ENCODE measurements at places on chromosomes 7 and 10.

DNA sequence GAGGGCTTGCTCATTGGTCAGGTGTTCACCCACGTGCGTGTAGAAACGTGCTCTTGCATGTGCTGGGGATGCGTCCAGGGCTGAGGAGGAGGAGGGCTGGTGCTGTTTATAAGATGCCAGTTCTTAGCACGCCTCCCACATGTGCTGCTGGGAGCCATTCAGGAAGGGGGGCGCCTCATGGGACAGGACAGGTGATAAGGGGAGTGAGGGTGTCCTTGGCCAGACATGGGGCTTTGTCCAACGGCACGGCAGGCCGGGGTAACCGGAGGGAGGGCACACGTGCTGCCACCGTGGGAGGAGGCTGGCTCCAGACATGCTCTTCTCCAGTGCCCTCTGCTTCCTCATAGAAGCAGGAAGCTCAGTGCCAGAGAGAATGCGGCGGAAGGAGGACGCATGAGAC, 150.0 kb downstream of the ZMYND11 start:
- no peak for DNase-seq

DNA sequence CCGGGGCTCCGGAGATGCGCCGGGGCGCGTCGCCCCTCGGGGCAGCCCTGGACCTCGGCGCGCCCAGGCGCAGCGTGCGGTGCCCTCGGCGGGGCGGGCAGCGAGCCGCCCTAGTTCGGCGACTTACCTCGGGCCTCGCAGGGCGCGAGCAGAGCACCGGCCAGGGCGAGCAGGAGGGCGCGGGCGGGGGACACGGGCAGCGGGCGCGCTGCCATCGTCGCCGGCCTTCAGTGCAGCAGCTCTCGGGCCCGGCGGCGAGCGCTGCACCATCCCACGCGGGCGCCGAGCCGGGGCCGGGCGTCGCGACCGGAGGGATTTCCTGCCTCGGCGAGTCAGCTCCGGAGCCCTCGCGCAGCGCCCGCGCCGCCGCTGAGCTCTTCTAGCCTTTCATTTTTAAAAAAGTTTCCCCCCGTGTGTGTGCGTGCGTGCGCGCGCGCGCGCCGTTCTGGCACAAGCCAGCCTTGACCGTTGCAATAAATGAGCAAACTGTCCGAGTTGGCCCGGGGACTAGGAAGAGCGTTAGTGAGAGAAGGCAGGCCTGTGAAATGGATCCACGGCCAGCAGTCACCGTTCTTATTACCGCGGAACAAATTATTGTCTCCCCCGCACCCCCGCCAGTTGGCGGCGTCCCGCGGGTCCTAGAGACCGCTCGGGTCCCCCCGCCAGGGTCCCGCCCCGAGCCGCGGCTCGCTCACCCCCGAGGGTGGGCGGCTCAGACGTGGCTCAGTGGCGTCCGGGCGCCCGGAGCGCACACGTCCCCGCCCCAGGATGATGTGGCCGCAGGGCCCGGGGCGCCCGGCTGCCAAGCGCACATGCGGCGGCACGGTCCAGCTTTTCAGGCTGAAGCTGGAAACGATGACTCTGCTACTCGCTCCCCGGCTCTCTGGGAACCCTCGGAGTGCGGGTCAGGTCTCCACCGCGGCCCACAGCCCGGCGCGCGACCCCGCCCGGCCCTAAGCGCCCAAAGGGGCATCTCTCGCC, at the start of gene ADAM12:
ADAM12 (minus strand) TSS at position 547 of the 981 bp plus-strand sequence; CDS start at position 215, 332 bp downstream.
- DNase-seq: no peak

GRCh38 chr10:62831346-62831745, 15.2 kb upstream of the EGR2 start:
- no peak for DNase-seq

- no peak for DNase-seq
These were observed 46.1 kb upstream of the SEPTIN7 start for GRCh38 chr7:35754741-35755140.

- DNase-seq: peak; percentile 26
These were observed 822 bp downstream of the ZNF800 start for GRCh38 chr7:127391591-127392181.

GRCh38 chr7:4052130-4052529, 630.0 kb upstream of the FOXK1 start:
- DNase-seq: no peak

DNA sequence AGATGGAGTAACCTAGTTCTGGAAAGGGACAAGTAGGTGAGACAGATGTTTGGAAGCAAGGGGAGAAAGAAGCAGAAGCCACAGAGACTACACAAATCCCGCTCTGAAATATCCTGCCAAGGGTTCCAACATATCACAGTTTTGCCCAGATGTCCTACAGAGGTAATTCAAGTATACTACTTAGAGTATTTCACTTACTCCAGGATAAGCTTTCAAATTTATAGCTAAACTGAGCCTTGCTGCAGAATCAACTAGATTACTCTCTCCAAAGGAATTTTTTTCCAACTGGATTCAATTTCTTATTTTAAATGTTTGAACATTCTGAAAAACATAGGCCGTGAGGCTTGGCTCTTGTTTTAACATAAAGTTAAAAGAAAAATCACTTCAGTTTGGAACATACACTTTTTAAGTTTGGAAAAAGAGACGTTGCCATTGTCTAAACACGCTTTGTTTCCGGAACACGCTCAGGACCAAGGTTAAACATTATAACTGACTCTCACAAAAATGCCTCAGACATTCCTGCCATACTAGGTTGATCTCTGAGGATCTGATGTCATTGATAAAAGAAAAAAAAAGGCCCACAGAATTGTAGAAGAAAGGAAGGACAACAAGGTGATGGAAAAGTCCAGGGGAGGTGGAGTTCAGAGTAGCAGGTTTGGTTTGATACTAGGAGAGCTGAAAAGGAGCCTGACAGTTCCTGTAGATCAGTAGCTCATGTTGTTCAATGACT, 74.8 kb downstream of the FAM185A start:
- DNase-seq: no peak

DNA sequence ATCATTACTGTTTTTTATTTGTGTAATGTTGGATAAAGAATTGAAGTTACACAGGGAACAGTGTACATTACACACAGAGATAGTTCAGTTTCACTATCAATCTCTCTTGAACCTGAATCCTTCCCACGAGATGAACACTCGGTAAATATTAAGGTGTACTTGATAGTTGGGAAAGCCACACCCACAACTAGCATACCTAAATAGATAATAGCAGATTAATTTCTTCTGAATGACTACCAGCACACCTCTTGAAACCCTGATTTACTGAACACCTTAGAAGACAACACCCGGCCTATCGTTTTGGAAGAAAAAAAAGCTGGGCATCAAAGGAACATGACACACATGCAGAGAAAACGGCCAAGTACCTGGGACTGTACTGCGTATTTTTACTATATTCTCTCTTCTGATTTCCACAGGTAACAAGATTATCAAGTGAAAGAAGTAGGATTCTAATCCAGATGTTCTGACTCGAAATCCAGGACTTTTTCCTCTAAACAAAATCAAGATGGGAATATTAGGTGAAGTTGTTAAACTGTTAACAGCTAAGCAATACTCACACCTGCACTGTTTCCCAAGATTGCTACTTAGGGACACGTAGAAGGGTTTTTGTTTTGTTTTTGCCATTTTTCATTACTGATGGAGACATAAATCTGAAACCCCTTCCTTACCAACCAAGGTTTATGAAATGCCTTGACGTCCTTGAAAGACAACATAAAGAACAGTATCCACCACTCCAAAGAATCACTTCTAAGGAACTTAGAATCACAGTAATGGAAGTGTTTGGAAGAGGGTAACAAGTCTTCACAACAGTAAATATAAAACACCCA, 1.0 kb downstream of the CCDC186 start:
- no peak for DNase-seq

GRCh38 chr10:103986360-103986759, 19.4 kb downstream of the SLK start:
- no peak for DNase-seq

DNA sequence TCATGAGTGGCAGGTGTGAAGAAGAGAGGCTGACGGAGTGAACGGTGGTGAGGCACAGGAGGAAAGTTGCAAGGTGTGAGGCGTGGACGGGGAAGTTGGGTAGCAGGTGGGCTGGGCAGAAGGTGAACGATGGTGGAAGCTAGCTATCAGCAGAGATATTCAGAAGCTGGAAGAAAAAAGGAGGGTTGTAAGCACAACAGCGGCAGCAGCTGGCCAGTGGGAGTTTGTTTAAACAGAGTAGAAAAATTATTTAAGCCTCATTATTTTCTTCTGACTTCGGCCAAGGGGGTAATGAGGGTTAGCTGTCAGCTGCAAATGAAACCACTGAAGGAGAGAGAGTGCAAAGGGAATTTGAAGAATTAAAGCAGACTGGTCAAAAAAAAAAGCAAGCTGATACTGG, 62.1 kb upstream of the PRKAR2B start:
- DNase-seq: no peak

GRCh38 chr10:124324451-124324850, 94.3 kb downstream of the OAT start:
- no peak for DNase-seq

- no peak for DNase-seq
These were observed 76.1 kb downstream of the GPR37 start for GRCh38 chr7:124689523-124689922.

DNA sequence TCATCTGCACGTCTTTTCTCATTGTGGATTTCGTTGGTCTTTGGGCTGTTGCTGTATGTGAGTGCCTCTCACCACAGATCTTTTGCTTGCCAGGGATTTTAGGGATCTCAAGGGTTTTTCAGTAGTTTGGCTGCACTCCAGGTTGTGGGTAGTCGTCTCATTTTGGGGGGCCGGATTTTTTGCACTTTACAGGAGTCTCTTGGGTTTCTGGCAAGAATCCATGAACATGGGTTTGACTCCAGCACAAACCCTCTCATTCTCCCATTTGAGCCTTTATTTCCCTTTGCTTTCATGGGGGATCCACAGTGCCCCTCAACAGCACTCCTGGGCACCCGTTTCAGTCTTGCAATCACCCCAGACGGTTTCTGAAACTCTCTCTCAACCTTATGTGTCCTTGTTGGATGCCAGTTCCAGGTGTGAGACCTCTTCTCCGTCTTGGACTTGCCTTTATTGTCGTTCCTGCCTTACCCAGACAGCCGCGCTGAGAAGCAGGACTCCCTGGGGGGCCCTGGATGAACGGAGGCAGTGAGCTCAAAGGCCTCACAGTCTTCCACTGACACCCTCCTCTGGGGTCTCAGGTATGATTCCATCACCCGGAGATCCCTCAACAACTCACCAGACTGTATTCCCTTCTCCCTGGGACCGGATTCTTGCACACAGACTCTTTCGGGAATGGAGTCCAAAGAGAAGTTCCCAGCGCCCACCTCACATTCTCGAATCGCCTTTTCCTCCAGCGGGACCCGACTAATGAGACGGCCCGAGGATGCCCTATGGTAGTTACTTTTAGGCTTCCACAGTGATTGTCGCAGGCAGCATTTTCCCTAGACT, 18.8 kb upstream of the ZNF273 start:
- DNase-seq: no peak

GRCh38 chr7:114627231-114627630, 212.6 kb downstream of the FOXP2 start:
- no peak for DNase-seq

DNA sequence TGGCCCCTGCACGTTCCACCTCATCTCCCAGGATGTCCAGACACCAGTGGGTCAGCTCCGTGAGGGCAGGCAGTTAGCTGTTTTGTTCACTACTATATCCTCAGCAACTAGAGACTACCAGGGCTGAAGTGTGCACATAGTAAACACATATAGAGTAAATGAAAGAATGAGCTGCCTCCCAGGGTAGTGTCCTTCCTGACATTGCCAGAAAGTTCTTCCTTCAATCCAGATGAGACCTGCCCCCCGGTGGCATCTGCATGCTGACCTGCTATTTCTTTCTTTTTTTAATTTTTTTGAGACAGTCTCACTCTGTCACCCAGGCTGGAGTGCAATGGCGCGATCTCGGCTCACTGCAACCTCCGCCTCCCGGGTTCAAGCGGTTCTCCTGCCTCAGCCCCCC, 14.0 kb upstream of the ARPC1A start:
- DNase-seq: no peak

DNA sequence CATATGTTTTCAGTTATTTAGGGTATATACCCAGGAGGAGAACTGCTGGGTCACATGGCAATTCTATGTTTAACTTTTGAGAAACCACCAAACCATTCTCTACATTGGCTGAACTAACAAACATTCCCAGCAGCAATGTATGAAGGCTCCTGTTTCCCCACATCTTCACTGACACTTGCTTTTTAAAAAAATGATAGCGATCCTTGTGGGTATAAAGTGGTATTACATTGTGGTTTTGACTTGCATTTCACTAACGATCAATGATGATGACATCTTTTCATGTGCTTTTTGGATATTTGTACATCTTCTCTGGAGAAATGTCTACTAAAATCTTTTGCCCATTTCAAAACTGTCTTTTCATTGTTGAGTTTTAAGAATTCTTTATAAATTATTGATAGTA, 51.2 kb upstream of the ANAPC16 start:
- DNase-seq: no peak

GRCh38 chr7:156494960-156495359, 145.6 kb upstream of the RNF32 start:
- no peak for DNase-seq
